Central memory CD8-positive, alpha-beta T cell (primary cell): ENCODE measurements at places on chromosomes 6 and 20.

DNA sequence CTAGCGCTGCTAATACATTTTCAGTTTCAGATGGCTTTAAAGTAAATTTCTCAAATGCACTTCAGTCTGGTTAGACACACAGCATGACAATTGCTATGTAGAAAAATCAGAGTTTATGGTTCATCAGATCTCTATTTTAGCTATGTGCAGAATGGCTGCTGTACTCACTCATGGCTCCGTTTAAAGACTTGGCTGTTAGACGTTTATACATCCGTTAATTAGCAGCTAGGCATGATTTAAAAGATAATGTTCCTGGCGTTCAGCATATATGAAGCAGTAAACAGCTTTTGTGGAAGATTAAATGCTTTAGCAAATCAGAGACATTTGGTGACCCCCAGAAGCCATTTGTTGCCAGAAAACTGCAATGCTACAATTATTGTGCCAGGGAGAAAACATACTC, 350.0 kb upstream of the MANEA start:
- DNase-seq: no peak

- DNase-seq: peak; percentile 80
Observed at GRCh38 chr20:32277361-32278198, at the start of gene KIF3B. TSS of gene KIF3B (plus strand) at chr20:32277651. CDS start at chr20:32309778, 32,127 bp downstream.

GRCh38 chr20:4713401-4713800, 8.3 kb upstream of the PRND start:
- no peak for DNase-seq

DNA sequence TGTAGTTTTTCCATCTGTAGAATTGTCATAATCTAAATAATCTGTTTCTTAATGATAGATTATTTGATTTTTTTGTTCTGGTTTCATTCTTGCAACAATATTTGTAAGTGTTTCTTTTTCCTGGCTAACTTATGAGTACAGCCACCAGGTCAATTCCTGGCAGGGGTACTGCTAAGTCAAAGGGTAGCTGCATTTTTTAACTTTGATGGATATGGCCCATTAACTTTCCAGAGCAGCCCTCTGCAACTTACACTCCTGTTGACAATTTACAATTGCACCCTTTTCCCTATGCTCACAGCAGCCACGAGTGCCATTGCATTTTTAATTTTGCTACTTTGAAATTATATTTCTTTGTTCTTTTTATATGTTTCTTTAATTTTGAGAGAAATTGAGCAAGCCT, 209.3 kb upstream of the CST7 start:
- DNase-seq: no peak

DNA sequence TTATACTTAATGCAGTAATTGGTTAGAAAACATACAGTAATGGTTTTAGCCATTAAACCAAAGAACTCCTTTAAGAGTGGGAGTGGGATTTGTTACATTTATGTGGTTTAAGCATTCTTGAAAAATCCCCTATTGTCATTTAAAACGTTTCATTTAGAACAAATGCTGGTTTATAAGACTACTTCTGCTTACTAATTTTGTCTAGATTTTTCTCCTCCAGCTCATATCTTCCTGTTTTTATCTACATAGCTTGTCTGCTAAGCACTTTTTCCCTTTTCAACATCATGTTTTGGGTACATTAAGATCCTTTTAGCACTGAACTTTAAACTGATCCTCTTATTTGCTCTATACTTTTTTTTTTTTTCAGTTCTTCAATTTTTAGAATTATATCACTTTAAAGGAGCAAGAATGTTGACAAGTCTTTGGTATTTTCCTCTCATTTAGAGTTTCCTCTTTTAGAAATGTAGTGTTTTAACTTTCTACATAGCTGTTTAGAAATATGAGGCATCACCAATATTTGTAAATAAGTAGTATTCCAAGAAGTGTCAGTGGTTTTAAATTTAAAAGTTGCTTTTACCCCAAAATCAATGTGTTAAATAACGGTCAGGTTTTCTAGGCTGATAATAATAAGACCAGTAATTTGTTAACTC, 80.9 kb downstream of the SESN1 start:
- DNase-seq: no peak

GRCh38 chr20:19903168-19903811, 113.9 kb upstream of the NAA20 start:
- DNase-seq: no peak

DNA sequence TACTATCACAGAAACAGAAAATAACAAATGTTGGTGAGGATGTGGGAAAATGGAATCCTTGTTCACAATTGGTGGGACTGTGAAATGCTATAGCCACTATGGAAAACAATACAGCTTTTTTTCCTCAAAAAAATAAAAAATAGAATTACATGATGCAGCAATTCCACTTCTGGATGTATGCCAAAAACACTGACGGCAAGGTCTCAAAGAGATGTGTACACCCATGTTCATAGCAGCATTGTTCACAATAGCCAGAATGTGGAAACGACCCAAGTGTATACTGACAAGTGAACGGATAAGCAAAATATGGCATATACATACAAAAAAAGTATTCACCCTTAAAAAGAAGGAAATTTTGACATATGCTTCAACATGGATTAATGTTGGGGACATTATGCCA, 213.4 kb downstream of the KHDC1L start:
- DNase-seq: no peak

GRCh38 chr6:161257793-161258457, 15.9 kb downstream of the AGPAT4 start:
- DNase-seq: no peak

DNA sequence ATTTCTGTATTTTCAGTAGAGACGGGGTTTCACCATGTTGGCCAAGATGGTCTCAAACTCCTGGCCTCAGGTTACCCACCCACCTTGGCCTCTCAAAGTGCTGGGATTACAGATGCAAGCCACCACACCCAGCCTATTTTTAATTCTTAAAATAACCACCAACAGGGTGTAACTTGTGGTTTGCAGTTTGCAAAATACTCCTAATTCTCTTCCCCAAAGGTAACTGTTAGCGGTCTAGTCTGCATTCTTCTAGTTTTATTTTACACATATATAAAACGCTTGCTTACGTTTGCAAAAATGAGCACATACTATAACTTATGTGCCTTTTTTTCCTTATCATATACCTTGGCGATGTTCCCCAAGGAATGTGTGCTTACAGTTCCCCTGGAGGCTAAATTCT, 25.6 kb upstream of the CHMP4B start:
- DNase-seq: no peak

DNA sequence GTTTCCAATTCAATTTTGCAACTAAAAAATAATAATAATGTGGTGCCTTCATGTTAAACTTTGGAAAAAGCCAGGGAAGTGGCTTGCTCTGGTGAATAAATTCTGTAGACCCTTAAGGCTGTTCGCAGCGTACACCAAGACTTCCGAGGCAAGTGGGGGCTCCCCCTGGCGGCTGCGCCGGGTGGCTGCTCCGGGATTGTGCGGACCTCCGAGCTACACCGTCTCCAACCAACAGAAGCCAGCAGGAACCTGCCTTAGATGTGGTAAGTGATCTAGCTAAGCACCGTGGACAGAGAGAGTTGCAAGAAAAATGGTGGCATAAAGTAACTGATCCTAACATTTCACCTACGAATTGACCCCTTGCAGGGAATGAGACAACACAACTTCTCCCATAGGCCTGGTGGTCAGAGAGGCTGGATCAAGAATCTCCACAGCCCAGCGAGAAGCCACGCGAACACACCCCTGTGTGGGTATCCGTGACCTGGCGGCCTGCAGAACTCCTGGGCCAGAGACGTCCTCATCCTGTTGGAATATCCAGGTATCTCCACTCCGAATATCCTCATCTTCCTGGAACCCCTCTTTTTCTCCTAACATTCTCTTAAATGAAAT, 69.6 kb downstream of the TBXT start:
- peak; percentile 23 for DNase-seq

GRCh38 chr6:142412658-142413057, 110.9 kb downstream of the ADGRG6 start:
- no peak for DNase-seq

GRCh38 chr20:4956200-4956810, 45.0 kb downstream of the SLC23A2 start:
- no peak for DNase-seq

- no peak for DNase-seq
Observed at GRCh38 chr6:47056832-47057231, 14.7 kb upstream of the ADGRF1 start.

DNA sequence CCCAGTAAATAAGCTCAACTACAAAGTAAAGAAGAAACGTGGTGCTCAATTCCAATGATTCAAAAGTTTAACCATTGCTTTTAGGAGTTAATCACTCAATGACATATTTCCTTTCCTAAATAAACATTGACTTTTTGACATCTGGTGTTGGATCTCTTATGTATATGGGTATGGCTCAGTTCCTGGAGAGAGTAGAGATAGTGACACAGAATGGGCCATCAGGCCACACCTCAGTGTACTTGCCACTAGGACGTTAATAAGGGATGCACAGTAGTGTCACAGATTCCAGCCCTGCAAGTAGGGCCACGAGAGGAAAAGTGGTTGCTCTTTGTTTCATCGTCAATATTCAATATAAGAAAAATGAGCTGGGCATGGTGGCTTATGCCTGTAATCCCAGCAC, 48.9 kb upstream of the TXNDC5 start:
- DNase-seq: no peak

DNA sequence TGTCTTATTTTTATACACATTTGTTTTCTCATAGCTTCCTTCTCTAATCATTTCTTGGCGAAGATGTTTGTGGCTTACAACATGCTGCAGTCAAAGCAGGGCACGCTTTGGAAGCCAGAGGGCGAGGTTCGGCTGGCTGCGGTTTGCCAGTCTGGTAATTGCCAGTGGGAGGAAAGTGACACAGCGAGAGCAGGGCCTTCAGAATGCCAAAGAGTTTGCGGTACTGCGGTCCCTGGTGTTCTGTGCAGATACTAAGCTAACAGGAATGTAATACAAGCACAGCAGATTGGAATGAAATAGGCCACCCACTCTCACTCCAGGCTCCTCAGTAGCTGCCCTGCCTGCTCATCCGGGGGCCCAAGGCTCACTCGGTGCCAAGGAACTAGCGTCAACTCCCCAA, 58.7 kb upstream of the TGM3 start:
- no peak for DNase-seq

- no peak for DNase-seq
Observed at GRCh38 chr6:149063468-149063867, 254.0 kb upstream of the TAB2 start.

GRCh38 chr6:137190583-137191094, 17.2 kb upstream of the IL22RA2 start:
- DNase-seq: no peak

GRCh38 chr20:24034820-24035219, 46.2 kb upstream of the GGTLC1 start:
- no peak for DNase-seq

- DNase-seq: no peak
Observed at GRCh38 chr6:133099573-133099972, 141.6 kb upstream of the EYA4 start.

GRCh38 chr6:227812-228338, 64.4 kb upstream of the DUSP22 start:
- no peak for DNase-seq

DNA sequence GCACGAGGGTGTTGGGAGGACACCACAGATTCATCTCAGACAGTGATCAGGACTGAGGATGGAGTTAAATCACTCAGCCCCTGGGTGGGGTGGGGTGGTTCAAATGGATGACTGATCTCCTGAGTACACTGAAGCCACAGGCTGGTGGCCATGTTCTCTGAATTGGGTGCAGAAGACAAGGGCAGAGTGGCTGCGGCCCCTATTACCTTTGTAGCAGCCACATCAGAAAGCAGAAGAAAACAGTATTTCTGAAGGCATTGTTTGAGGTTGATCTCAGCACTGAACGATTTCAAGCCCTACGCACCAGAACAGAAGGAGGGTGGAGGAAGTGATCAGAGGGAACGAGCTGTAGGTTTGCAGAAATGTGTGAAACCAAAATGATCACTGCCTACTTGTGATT, 71.6 kb downstream of the SH3BGRL2 start:
- DNase-seq: no peak

DNA sequence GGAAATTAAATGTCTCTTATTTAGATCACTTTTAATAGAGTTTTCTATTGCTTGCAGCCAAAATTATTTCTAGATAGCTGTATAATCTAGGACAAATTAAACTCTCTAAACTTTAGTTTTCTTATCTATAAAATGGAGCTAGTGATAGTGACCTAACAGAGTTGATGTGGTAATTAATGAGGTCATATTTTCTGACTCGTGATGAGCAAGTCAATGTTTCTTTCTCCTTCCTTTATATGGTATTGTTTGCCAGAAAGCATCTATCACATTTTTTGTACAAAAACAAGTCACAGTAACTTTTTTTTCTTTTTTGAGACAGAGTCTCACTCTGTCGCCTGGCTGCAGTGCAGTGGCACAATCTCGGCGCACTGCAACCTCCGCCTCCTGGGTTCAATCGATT, 267.7 kb downstream of the FARS2 start:
- DNase-seq: no peak

- no peak for DNase-seq
Observed at GRCh38 chr6:166366921-166367320, 15.8 kb downstream of the MPC1 start.

GRCh38 chr6:110509617-110510241, 33.3 kb upstream of the SLC22A16 start:
- no peak for DNase-seq

GRCh38 chr6:98586163-98586562, 248.2 kb upstream of the POU3F2 start:
- no peak for DNase-seq

DNA sequence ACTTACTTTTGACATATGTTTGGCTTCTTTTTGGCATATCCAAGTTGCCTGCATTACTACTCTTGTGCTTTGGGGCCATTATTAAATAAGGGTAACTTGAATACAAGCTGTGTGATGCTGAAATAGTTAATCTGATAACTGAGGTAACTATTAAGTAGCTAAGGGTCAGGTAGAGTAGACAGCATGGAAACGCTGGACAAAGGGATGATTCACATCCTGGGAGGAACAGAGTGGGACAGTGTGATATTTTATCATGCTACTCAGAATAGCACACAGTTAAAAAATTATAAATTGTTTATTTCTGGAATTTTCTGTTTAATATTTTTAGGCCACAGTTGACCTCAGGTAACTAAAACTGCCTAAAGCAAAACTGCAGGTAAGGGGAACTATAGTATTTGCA, 483.9 kb downstream of the RFPL4B start:
- no peak for DNase-seq

DNA sequence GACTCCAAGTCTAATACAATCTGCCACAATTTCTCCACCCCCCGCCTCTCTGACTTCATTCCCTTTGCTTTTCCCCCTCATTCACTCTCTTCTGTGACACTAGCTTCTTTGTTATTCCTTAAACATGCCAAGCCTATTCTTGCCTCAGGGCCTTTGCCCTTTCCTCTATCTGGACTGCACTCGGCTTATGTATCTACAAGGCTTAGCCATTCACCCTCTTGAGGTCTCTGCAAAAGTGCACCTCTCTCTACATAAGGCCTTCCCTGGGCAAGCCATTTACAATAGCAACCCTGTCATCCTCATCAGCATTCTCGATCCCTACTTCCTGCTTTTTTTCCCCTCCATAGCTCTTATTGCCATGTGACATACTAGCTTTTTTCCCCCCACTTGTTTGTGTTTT, 168.9 kb downstream of the PDSS2 start:
- no peak for DNase-seq

DNA sequence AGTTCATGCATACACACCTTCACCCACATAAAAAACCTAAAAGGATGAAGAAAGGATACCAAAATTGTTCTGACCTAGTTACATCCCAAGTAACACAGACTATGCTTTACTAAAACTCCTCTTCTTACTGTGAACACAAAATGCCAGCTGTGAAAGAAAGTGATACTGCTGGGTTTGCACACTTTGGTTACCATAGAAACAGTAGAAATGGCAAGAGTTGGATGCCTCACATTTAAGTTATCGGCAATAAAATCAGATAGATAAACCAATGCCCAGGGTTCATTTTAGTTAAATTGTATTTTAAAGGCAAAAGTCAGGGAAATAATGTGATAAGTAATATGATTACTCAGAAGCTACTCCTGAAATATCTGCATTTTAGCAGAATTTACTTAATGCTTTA, 161.9 kb downstream of the CDK19 start:
- DNase-seq: no peak
